ENCODE measurements at places on chromosomes 1 and 21.

- H3K4me1 ChIP-seq, result peaks cover 8% of the 10 kb centered on the region
- no peaks in the 10 kb centered on the region for H3K27me3 ChIP-seq
- H3K36me3 ChIP-seq, result no peaks in the 10 kb centered on the region
- H3K4me3 ChIP-seq, result no peak overlapping the region
- no peak for DNase-seq
- no peak overlapping the region for H3K27ac ChIP-seq
Measured at GRCh38 chr1:91891454-91891853, 5.5 kb upstream of the TGFBR3 start.

- no peak overlapping the region for H3K27ac ChIP-seq
- no peaks in the 10 kb centered on the region for H3K36me3 ChIP-seq
- H3K4me3 ChIP-seq, result no peak overlapping the region
- H3K27me3 ChIP-seq, result no peaks in the 10 kb centered on the region
Measured at GRCh38 chr21:27776925-27777553, 810.2 kb upstream of the ADAMTS5 start.

DNA sequence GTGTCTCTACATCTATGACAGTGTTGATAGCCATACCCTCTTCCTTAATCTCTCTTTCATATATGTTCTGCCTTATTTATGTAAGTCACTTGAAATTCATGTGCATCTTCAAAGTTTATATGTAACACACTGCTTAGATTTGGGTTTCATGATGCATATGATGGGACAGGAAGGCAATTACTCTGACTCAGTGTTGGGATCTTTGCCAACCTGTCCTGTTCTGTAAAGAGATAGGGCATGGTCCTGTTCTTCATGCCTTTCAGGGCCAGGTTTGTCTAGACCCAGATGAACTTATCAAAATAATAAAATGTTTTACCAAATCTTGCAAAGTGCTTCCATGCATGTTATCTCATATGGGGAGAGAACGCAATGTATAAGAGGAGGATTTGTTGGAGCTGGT lies 69.5 kb downstream of the TMPRSS15 start:
- no peak overlapping the region for H3K27ac ChIP-seq
- DNase-seq, result no peak

DNA sequence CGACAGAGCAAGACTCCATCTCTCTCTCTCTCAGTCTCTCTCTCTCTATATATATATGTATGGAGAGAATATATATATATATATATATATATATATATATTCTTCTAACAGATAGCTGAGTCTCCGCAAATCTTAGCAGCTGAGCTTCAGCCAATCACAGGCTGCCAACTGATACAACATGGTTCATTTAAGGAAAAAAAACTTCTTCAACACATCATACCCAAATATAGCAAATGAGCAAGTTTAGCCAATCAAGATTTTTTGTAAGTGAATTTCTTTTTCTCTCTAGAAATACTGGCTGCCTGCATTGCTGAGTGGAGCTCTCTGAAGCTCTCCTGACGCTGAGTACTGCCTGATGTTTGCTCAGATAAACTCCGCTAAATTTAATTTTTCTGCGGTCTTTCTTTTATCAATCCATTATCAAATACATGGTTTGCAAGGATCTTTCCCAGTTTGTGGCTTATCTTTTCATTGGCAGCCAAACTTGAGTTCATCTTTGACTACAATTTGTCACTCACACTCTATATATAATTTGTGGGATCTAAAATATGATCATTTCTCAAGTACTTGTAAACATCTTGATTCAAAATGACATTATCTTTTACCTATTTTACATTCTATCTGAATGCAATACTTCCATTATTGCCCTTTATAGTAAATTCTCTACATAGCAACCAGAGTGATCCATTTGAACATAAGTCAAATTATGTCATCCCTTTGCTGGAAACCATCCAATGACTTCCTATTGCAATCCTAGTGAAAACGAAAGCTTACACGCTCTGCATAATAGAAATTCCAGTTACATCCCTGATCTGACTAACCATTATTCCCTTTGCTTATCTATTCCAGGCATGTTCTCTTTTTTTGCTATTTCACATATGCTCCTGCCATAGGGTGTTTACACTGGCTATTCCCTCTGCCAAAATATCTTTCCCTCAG lies 2131.7 kb downstream of the MRPL39 start:
- no peaks in the 10 kb centered on the region for H3K36me3 ChIP-seq
- H3K4me3 ChIP-seq, result no peak overlapping the region
- no peak overlapping the region for H3K27ac ChIP-seq
- no peak for DNase-seq
- no peaks in the 10 kb centered on the region for H3K4me1 ChIP-seq
- H3K27me3 ChIP-seq, result no peaks in the 10 kb centered on the region

DNA sequence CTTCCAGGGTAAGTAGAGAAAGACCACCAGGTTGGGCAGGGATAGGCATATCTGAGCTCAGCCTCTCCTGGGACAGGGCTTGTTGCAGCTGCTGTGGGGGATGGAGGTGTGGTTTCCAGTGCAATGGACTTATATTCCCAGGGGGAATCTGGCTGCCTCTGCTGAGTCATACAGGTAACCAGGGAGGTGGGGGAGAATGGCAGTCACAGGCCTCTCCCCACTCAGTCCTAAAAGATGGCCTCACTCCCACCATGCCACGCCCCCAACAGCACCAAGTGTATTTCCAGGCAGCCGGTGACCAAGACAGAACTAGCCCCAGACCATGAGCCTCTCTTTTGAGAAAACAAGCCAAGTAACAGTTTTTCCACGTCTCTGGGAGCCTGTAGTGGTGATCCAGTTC lies 1240.7 kb downstream of the BRINP3 start:
- DNase-seq, result no peak
- H3K4me1 ChIP-seq, result no peaks in the 10 kb centered on the region
- H3K36me3 ChIP-seq, result no peaks in the 10 kb centered on the region
- H3K27ac ChIP-seq, result no peak overlapping the region
- H3K27me3 ChIP-seq, result no peaks in the 10 kb centered on the region

- H3K36me3 ChIP-seq, result no peaks in the 10 kb centered on the region
- H3K4me1 ChIP-seq, result no peaks in the 10 kb centered on the region
- no peak overlapping the region for H3K4me3 ChIP-seq
- H3K27me3 ChIP-seq, result no peaks in the 10 kb centered on the region
- DNase-seq, result no peak
- H3K27ac ChIP-seq, result no peak overlapping the region
Measured at GRCh38 chr1:212727386-212728181, 27.9 kb upstream of the BATF3 start.

GRCh38 chr1:168803806-168804510 lies 75.0 kb upstream of the DPT start:
- H3K4me3 ChIP-seq, result no peak overlapping the region
- H3K27me3 ChIP-seq, result no peaks in the 10 kb centered on the region
- H3K36me3 ChIP-seq, result no peaks in the 10 kb centered on the region
- no peak for DNase-seq

GRCh38 chr1:106277786-106278185 lies 778.7 kb upstream of the PRMT6 start:
- H3K4me3 ChIP-seq, result no peak overlapping the region
- H3K27me3 ChIP-seq, result no peaks in the 10 kb centered on the region
- no peak for DNase-seq
- no peaks in the 10 kb centered on the region for H3K4me1 ChIP-seq
- H3K36me3 ChIP-seq, result no peaks in the 10 kb centered on the region

GRCh38 chr1:167515461-167515860 lies 2.9 kb downstream of the CD247 start:
- H3K36me3 ChIP-seq, result no peaks in the 10 kb centered on the region
- H3K4me3 ChIP-seq, result peak overlapping the region; percentile 94

GRCh38 chr1:46448109-46448911 lies 41.3 kb upstream of the DMBX1 start:
- no peaks in the 10 kb centered on the region for H3K36me3 ChIP-seq
- no peak overlapping the region for H3K4me3 ChIP-seq
- H3K27me3 ChIP-seq, result peaks cover 26% of the 10 kb centered on the region
- no peak overlapping the region for H3K27ac ChIP-seq

DNA sequence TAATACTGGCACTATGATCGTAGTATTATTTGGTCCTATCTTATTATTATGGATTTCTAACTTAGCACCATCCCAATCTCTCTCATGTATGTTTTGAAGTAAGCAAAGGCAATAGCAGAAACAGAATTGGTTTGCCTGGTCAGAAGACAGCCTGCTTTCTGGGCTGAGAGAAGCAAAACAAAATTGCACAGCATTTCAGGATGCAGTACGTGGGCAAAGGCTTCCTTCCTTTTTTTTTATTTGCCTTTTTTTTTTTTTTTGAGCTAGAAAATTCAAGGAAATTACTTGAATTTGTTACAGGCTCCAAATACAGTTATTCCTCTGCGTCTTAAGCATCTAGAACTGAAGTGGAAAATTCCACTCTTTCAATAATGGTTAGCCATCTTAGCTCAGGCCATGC lies 8.8 kb downstream of the CDA start:
- DNase-seq, result no peak
- H3K27me3 ChIP-seq, result no peaks in the 10 kb centered on the region
- no peaks in the 10 kb centered on the region for H3K4me1 ChIP-seq
- H3K4me3 ChIP-seq, result no peak overlapping the region

- peaks cover 18% of the 10 kb centered on the region for H3K4me1 ChIP-seq
- H3K36me3 ChIP-seq, result no peaks in the 10 kb centered on the region
- DNase-seq, result no peak
- no peak overlapping the region for H3K4me3 ChIP-seq
Measured at GRCh38 chr21:31103163-31103562, 64.9 kb upstream of the KRTAP19-8 start.

DNA sequence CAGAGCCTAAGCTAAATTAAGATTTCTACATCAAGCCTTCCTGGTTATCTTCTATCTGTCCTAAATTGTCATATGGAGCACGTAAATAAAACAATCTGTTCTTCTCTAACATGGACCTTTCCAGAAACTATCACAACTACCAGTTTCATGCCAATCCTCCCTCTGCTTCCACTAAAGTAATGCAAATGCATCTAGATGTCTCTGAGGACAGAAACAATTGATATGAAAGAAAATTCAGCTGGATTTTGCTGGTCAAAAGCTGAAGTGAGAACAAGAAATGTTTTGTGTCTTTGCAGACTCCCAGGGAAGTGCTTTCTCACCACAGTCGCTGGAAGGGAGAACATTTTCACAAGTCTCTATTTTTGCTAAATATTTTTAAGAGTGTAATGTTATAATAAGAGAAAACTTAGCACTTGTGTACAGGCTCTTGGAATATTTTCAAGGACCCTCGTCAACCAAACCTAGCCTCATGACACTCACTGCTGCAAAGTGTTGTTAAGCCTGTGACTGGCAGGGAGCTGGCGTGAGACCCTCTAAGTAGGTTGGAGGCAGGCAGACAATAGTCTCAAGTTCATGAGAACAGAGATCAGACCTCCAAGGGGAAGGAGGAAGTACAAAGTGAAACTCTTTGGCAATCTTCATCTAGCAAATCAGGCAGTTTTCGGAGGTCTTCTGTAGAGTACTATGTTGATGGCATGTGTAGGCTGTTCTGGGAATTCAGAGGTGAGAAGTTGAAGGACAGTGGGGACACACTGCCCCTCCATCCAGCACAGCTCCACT lies 38.8 kb downstream of the DNASE2B start:
- no peak overlapping the region for H3K27ac ChIP-seq
- H3K4me1 ChIP-seq, result peaks cover 11% of the 10 kb centered on the region
- no peak overlapping the region for H3K4me3 ChIP-seq
- DNase-seq, result no peak

DNA sequence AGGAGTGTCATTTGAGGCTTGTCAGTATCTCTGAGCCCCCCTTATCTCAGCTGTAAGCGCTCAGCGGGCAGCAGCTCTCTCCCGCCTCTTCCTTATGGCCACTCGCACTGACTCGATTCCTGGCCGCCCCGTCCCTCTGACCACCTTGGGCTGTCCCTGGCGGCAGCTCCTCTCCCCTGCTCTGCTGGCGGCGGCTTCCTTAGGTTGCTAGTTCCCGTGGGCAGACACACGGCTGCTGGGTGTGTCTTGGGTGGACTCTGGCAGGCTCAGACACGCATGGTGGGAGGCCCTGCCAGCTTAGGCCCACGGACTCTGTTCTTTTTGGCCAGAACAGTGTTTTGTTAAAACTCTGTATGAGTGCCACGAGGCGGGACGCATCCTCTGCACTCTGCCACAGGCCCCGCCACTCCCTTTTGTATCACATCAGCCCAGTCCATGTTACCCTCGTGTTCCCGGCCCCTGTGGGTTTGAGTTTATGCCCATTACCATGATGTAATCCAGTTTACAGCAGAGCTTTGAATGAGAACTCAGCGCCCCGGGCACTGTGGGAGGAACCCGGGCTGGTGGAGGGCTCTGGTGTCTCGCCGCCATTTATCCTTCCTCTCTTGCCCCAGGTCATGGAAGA lies 45.9 kb downstream of the COQ8A start:
- H3K4me3 ChIP-seq, result no peak overlapping the region
- no peak for DNase-seq
- no peak overlapping the region for H3K27ac ChIP-seq
- H3K27me3 ChIP-seq, result no peaks in the 10 kb centered on the region
- H3K4me1 ChIP-seq, result no peaks in the 10 kb centered on the region
- peaks cover 42% of the 10 kb centered on the region for H3K36me3 ChIP-seq

DNA sequence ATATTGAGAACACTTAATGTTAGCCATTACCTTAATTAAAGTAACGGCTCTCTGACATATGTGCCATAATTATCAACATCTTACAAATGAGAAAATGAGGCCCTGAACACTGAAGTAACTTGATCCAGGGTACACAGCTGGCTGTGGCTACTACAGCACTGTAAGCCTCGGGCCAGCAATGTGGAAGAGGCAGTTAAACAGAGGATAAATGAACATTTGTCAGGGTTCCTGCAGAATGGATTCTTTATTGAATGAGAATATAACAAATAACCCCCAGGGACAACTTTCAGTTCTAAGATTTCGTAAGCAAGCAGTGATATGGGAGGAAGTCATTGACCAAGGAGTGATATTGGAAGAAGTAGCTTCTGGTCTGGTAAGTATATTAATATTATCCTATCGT lies 70.5 kb upstream of the SCYL3 start:
- no peak overlapping the region for H3K4me3 ChIP-seq
- peaks cover 3% of the 10 kb centered on the region for H3K36me3 ChIP-seq
- H3K27me3 ChIP-seq, result no peaks in the 10 kb centered on the region
- DNase-seq, result no peak
- H3K4me1 ChIP-seq, result no peaks in the 10 kb centered on the region
- H3K27ac ChIP-seq, result no peak overlapping the region

DNA sequence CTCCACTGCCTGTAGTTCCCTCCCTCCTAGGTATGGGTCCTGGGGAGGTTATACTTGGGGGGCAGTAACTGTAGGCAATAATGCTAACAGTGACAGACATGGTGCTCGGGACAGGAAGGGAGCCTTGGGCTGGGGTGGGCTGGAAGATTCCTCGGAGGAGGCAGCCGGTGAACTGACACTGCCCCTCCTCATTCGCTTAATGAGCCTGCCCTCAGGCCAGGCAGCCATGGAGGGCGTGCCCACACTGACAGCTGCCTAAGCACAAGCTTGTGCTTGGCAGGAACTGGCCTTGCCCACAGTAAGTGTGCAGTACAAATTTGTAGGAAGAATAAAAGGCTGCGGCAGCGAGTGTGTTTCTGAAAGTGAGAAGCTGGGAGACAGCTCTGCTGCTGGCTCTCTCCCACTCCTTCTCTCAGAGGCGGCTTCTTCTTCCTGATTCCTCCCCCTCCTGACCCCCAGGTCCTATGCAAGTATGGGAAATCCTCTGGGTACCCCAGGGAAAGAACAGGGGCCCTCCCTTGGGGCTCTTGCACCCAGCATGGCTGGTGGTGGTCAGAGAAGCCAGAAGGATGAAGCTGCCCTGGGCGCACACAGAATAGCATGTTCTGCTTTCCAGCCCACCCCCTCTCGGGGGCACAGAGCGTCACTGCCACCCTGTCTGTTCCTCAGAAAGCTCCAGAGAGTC lies 23.6 kb downstream of the OPTC start:
- H3K4me3 ChIP-seq, result no peak overlapping the region
- no peaks in the 10 kb centered on the region for H3K36me3 ChIP-seq
- H3K4me1 ChIP-seq, result peaks cover 9% of the 10 kb centered on the region

Measured in effector memory CD4-positive, alpha-beta T cell (primary cell).